ENCODE measurements at places on chromosomes 12 and 14. TPM values are rescaled to one million over a fixed set of nuclear protein-coding genes. Genes with fewer than 3 reads are reported as not detected.

GRCh38 chr14:69708586-69709560 lies 58.1 kb upstream of the SRSF5 start:
- DNase-seq, result no peak

DNA sequence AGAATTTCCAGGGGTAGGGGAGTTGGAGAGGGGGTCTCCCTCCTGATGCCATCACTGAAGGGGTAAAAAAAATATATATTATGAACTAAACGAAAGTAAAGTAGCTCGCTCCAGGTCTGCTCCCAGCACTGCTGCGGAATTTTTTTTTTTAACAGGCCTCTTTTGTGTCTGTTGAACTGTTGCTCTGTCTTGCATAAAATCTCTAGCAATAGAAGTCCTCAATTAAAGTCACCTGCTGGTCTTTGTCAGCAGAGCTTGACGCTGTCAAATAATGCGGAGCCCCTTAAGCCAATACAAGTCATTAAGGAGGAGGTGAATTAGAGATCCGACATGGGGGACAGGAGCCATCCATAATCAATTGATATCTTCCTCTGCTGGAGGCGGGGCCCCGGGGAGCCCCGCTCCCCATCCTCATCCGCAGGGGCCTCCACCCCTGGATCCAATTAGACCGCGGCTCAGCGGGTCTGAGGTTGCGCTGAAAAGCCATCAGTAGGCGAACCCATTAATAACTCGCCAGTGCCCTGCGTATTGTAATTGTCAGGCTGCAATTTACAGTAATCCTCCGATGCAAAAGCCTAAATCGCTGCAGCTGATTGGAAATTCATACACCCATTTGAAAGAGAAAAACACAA lies 85.6 kb downstream of the DICER1 start:
- no peak for DNase-seq

DNA sequence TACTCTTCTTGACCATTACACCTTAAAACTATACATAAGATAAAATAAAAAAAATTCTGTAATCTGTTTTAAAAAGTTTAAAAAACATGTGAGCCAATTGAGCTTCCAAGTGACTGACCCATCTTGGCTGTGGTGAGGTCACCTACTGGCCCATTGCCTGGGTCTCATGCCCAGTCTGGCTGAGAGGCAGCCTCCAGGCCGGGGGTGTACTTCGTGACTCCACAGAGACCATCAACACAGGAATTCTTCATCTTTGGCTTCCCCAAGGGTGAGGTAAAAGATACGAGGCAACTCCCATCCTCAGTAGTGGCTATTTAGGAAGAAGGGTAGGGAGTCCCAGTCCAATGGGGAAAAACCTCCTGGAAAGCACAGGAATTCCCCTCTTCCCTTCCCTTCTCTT lies 113.2 kb downstream of the APAF1 start:
- DNase-seq, result no peak

GRCh38 chr12:86634456-86635410 lies 378.5 kb upstream of the MGAT4C start:
- DNase-seq, result no peak

- no peak for DNase-seq
Observed at GRCh38 chr12:7642876-7643309, 22.8 kb downstream of the APOBEC1 start.

- DNase-seq, result no peak
Observed at GRCh38 chr12:78931466-78931990, 67.0 kb downstream of the SYT1 start.

DNA sequence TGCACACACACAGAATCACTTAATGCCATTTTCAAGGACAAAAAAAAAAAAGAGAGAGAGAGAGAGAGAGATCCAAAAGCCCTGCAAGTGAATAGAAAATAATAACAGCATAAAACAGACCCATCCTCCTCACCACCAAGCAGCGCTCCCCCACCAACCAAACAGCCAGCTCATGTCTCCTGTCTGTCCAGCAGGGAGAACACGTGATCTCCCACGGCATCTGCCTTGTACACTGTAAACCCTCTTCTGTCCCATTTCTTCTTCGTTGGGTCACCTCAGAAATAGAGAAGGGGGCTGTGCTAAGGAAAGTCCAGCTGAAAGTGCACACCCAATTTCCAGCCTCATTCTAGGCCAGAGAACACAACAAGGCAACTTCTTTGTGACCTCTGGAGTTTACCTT lies 222.5 kb downstream of the EXOC5 start:
- no peak for DNase-seq

- no peak for DNase-seq
Observed at GRCh38 chr12:54879150-54879549, 24.8 kb downstream of the MUCL1 start.

DNA sequence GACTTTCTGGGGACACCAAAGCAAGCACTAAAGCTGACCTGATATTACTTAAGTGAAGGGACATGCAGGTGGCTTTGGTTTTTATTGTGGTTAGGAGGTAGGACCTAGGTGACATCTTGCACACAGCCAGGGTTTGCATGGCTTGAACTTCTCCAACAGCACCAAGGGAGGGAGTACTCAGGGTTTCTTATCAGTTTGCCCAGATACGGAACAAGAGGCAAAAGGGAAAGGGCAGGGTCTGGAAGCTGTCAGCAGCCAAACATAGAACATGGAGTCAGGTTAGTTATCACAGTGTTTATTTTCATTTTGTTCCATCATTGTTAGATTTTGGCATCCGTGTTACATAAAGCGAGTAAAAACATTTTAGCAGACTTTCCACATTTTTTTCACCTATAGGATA lies 186.3 kb upstream of the CLEC14A start:
- DNase-seq, result no peak

DNA sequence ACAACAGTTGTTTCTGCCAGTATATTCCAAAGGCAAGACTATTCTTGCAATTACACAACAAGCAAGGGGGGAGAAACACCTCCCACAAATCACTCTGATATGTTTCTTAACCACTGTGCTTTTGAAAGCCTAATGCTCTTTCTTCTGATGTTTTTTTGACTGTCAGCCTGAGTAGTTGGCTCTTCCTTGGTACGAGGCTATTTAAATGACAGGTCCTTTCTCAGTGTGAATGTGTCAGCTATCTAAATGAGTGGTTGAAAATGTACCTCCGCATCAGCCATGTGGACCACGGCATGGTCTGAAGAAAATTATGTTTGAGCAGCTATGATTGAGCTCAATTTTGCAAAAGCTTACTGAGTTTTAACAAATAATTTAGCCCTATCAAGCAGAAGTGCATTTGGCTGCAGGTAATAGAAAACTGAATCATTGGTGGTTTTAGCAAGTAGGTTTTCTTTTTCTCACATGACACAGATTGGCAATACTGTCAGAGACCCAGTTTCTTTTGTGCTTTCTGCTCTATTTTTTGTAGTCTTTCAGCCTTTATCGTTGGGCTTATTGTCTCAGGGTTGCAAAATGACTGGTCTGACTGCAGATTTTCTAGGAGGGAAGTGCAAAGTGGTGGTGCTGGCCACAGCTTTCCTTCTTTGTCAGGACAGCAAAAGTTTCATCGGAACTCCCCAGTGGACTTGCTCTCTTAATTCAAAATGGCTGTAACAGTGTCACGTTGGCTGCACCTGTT lies 162.8 kb downstream of the RGS6 start:
- no peak for DNase-seq

DNA sequence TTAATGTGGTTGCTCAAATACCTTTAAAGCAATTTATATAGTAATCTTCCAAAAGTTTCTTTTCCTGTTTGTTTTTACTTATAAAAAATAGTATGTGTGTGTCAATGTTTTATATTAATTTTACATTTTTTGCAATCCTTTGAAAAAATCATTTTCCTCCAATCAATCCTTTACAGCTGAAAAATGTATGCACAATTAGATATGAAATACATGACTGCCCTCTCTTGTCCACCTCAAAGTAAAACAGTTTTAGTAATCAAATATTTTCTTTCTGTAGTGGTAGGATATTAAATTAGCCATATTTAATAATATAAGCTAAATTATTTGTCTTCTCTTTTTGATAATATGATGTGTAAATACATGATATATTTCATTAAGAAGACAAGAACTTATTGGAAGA lies 269.9 kb downstream of the ADAMTS20 start:
- no peak for DNase-seq

DNA sequence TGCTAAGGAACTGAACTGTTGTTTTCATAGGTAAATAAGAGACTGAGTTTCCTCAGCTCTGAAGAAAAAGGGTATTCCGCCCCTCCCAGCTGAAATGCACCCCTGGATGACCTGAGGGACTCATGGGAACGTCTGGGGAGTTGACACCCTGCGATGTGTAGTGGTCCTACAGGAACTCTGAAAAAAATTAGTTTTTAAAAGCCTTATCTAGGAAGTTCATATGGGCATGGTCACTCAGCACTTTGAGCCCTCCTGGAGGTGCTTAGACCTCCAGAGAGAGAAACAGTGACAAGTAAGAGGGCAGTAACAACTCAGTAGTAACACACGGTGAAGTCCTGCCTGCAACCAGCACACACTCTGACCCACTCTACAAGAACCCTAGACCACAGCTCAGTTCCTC lies 91.2 kb upstream of the CNOT2 start:
- DNase-seq, result no peak

- no peak for DNase-seq
Observed at GRCh38 chr12:20320552-20320951, 47.8 kb upstream of the PDE3A start.

GRCh38 chr12:124551268-124552144 lies 15.9 kb downstream of the NCOR2 start:
- DNase-seq, result no peak

DNA sequence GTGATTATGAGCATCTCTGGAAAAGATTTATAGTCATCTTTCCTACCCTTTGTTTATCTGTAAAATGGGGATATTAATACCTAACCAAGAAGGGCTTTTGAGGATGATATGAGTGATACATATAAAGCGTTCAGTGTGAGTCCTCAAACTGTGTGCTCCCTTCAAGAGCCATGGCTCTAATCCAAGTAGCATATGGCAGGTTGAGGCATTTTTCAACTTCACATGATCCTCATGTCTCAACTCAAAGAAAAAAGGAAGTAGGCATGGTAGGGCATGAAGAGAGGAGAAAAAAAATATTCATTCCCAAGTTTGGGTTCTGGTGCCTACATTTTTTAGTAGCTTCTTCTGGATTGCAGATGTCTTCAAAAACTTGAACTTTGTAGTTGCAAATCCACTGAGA lies 286.3 kb upstream of the ATP2B1 start:
- DNase-seq, result no peak

DNA sequence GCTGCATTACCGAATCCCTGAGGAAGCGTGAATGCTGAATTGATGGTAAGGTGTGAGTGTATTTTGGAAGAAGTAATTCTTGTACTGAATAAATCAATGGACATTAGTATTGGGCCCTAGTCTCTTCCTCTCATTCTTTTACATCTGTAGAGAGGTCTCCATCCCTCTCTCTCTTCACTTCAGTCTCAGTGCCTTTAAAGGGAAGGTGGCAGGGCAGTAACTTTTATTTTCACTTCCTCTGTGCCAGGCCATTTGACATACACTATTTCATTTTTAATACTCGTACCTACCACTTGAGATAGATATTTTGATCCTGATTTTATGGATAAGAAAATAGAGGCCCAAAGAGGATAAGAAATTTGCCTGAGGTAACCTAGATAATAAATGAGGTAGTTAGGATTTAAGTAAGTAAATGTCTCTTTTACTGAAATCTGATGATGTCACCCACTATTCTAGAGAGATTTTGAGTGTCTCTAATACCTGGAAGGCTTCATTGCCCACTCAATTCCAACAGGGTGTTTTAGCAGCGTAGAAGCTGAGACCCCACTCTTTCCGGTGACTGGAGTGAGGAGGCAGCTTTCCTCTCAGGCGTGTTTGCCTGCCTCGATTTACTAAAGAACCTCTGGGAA lies 177.9 kb upstream of the PRICKLE1 start:
- no peak for DNase-seq

GRCh38 chr12:42793166-42793565 lies 203.6 kb upstream of the PRICKLE1 start:
- DNase-seq, result no peak

DNA sequence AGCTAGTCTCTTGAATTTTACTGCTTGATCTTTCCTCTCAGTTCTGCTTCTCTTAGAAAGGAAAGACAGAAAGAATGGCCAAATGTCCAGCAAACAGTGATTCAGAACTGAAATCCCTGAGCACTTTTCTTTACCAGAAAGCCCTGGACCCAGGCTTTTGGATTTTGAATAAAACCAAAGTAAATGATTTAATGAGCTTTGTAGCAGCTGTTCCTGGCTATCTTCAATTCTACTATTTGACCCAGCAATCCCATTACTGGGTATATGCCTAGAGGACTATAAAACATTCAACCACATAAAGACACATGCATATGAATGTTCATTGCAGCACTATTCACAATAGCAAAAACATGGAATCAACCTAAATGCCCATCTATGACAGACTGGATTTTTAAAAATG lies 187.2 kb downstream of the PRKD1 start:
- DNase-seq, result no peak

DNA sequence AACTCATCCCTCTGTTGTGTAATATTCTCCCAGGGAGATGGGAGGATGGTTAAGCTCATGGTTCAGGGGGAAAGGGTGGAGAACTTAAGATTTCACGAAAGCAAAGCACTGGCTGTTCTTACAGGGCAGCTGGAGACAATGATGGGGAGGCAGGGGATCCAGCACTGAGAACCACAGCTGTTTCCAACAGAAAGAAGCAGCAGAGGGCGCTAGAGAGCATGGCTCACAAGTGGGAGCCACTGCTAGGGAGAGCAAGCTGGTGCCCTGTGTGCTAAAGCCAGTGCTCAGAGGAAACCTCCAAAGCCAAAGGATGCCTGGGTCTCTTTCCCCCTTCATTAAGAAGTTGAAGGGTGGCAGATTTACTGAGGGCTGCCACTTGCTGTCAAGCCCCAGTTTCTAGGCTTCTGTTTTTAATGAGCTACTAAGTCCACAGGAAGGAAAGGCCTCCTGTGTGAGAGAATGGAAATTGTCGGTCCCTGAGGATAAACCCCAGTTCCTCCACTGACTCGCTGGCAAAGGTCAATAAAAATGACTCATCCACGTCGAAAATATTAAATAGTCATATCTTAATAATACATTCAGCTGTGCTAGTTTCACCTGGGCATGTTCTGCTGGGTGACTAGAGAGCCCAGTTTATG lies 199.7 kb downstream of the ANO2 start:
- peak; percentile 28 for DNase-seq

- DNase-seq, result no peak
Observed at GRCh38 chr14:99570544-99571302, 33.3 kb downstream of the CCDC85C start.

- DNase-seq, result no peak
Observed at GRCh38 chr12:44307506-44308168, 471.8 kb downstream of the TMEM117 start.

The LRRC43 gene
- total RNA-seq, result 1.5 TPM

The ACOT4 gene
- 2.7 TPM for total RNA-seq

The SLC15A4 gene
- total RNA-seq, result 29.1 TPM

The P3H3 gene
- total RNA-seq, result 11.0 TPM

The AQP2 gene
- 0.36 TPM for total RNA-seq

The NOVA1 gene
- not detected for total RNA-seq

The GPR162 gene
- total RNA-seq, result 1.3 TPM

The SLC8A3 gene
- not detected for total RNA-seq

The KRT79 gene
- not detected for total RNA-seq

Measured in Panc1 (cell line).